ENCODE measurements at places on chromosomes 2 and 18.

- no peak for DNase-seq
Observed at GRCh38 chr2:63843791-63844190, 2.1 kb downstream of the UGP2 start.

DNA sequence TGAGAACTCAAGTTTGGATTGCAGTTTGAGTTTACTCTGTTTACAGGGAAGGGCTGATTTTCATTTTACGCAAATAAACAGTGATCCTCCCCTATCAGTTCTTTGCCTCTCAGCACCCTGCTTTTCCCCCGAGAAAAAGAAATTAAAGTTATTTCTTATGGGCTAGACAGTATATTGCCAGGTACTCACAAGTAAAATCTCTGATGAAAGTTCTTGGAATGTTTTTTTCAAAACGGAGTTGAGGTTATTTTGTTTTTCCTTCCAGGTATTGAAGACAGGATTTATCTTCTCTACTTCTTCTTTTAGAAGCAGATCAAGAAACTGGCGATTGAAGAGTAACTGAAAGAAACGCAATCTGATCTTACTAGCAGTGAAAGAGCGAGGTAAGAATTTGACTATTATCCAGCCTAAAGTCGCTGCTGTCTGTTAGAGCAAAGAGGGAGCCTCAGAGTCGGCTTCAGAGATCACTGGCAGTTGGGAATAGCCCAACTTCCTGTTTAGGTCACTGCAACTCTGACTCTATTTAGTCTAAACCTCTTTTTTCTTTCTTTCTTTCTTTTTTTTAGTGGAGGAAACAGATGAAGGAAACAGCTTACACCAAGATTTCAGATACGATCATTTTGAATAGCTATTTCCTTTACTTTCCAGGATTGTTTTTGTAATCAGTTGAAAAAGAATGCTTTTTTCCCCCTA is at the start of gene TFPI:
TFPI (minus strand) TSS at position 425 of the 693 bp plus-strand sequence. CDS start 50,667 bp downstream, outside the sequence.
- no peak for DNase-seq

DNA sequence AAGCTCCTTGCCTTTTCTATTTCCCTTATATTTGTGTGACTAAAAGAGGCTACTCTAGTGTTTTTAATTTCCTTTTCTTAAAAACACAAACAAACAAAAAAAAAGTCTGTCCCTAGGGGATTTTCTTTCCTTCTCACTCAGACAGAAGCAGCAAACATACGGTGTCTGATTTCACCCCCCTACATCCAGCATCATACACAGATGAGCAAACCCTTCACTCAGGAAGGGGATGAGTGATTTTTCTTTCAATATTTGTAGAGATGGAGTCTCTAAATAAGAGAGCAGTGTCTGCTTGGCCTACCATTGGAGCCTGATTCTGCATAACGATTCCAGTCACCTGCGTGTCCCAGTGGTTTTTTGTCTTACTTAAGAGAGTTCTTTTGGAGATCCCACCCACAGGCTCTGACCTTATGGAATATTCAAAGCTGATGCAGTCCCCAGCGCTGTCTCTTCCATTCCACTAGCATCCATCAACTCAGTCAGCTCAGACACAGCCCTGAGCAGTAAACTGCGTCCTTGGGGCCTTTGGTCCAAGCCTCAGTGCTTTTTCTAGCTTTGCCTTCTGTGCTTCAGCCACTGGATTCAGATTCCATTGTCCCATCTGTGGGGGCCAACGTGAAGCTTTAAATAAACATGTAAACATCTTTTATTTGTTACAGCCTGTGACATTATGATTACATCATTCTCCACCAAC is 52.6 kb upstream of the TPO start:
- no peak for DNase-seq

DNA sequence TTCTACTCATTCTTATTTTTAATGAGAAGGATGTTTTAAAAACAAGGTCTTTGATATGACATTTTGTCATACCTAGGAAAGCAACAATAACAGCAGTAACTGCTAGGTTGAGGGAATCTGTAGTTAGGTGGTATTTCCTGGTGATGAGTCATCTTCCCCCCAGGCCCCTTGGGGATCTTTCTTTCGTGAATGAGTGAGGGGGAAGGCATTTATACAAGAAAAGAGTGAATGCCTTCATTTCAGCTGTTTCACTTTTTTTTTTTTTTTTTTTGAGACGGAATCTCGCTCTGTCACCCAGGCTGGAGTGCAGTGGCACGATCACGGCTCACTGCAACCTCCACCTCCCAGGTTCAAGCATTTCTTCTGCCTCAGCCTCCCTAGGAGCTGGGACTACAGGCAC is 108.6 kb downstream of the MAP4K4 start:
- DNase-seq: no peak

GRCh38 chr2:100588071-100588786 is 25.4 kb downstream of the PDCL3 start:
- no peak for DNase-seq

- no peak for DNase-seq
Observed at GRCh38 chr18:55918444-55918843, 330.5 kb upstream of the TCF4 start.

- DNase-seq: no peak
Observed at GRCh38 chr2:151981886-151982285, 117.0 kb downstream of the CACNB4 start.

- no peak for DNase-seq
Observed at GRCh38 chr2:10864251-10864650, 47.5 kb upstream of the KCNF1 start.

DNA sequence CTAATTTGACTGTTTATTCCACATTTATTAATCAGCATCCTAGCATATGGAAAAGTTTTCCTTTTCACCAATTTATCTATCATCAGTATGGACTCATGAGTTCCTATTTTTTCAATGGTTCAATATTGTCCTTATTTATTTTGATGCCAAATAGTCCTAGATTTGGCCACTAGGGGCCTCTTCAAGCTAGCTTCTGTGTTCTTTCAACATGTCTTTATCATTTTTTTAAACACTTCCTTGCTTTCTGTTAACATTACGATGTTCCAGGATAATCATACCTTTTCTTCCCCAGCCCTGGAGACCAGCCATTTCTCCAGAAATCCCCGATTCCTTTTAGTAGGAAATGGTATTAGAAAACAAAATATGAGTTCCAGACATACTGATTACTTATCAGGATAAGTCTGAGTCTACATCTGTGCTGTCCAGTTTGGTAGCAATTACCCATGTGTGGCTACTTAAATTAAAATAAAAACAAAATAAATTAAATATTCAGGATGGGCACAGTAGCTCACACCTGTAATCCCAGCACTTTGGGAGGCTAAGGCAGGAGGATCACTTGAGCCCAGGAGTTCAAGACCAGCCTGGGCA is 70.6 kb downstream of the RPE start:
- no peak for DNase-seq

GRCh38 chr2:188610827-188611226 is 319.2 kb downstream of the GULP1 start:
- no peak for DNase-seq

- no peak for DNase-seq
Observed at GRCh38 chr2:241223211-241224017, 34.9 kb downstream of the ANO7 start.

- DNase-seq: no peak
Observed at GRCh38 chr2:188196343-188197008, 95.2 kb upstream of the GULP1 start.

DNA sequence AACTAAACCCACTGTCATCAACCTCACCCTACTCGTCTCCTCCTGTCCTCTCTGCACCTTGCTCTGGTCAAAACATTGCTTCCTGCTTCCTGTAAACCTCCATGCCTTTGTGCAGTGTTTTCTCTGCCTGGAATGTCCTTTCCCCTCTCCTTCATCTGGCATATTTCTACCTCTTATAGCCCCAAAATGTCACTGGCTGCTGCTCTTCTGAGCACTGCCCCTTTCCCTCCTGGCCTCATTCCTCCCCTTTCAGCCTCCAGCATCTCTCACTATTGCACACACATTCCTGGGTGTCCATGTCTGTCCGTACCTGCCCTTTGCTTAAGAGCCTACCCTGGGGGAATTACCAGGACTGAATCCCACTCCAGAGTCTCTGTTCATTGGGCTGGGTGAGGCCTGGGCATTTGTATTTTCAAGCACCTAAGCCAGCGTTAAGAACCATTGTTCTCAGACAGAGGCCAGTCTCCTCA is 84.9 kb downstream of the MOGAT1 start:
- no peak for DNase-seq

DNA sequence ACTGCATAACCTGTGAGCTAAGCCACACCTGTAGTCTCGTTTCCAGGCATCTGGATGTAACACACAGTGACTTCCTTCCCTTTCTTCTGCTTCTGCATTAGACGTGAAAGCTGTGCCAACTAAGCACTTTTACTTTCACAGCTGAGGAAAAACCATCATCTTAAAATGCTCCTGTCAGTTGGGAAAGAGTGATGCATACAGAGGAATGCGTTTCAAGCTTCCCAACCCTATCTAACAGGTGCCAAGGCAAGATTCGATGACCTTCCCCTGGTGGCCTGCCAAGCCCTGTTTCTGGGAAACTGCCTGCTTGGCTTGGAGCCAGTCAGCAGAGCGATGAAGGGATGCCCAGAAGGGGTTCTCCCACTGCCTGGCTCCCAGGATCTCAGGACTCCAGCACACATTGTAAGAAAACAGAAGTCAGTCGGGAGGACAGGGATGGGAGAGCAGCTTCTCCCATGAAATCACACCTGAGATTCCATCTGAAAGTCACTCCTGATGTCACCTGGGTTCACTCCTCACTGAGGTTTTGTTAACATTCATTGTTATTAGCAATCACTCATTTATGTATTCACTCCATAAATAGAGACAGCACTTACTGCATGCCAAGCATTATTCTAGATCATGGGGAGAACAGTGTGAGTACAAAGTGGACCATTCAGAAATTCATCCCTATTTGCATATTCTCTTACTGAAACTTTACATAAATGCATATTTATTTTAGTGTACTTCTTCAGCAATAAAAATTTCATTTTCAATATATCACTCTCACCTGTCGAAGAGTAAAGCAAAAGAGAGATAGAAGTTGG is 64.1 kb downstream of the DTNA start:
- no peak for DNase-seq

DNA sequence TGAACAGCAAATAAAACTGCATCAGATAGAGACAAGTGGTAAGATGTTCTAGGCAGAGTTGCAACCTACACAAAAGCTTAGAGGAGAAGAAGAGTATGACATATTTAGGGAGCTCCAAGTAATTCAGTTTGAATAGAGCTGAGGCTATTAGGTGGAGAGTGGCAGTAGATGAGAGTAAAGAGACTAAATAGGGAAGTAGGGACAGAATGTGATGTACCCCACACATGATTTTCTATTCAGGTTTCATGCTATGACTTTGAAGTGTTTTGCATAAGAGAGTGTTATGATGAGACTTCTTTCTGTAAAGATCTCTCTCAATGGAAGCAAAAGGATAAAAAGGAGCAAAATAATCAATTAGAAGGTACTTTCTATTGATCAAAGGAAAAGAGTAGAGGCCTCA is 206.8 kb upstream of the ERBB4 start:
- DNase-seq: no peak

- no peak for DNase-seq
Observed at GRCh38 chr2:203759690-203760365, 53.4 kb downstream of the CD28 start.

GRCh38 chr18:63319383-63320122 is at the start of gene BCL2:
Gene BCL2, minus strand, starts transcription at chr18:63319769.
- no peak for DNase-seq

DNA sequence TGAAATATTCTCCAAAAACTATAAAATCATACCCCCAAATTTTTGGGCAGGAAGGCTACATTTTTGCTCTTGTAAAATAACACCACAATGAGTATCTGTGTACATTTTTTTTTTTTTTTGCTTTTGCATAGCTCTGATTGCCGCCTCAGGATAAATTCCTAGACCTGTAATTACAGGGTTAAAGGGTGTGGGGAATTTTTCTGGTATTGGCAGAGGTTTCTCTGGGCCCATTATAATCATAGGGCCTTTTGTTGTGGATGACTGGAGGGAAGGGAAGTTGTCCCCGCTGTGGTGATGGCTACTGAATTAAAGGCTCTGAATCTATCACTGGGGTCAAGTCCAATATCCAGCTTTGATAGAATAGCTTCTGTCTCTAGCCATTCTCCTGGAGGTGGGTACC is 26.6 kb downstream of the CCDC195 start:
- DNase-seq: no peak

DNA sequence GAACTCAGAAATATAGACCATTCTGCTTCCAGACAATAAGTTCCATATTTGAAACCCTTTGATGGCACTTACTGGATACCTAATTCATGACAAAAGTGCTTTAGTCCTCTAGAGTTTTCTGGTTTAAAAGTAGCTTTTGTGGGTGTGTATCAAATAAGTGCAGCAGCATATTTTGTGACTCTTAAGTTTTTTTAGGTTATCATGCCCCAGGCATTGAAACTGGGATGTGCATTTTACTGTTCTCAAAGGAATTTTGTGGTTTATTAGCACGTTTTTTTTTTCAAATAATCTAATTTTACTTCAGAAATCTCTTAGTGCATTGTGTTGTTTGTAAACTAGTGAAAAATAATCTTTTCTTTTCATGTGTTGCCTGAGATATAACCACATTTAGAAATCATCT is 1.5 kb downstream of the XRCC5 start:
- no peak for DNase-seq

- no peak for DNase-seq
Observed at GRCh38 chr2:10659898-10660568, 29.7 kb downstream of the NOL10 start.

- no peak for DNase-seq
Observed at GRCh38 chr18:43650426-43650825, 373.1 kb upstream of the SYT4 start.

- no peak for DNase-seq
Observed at GRCh38 chr18:34821669-34822210, 111.6 kb downstream of the DTNA start.

DNA sequence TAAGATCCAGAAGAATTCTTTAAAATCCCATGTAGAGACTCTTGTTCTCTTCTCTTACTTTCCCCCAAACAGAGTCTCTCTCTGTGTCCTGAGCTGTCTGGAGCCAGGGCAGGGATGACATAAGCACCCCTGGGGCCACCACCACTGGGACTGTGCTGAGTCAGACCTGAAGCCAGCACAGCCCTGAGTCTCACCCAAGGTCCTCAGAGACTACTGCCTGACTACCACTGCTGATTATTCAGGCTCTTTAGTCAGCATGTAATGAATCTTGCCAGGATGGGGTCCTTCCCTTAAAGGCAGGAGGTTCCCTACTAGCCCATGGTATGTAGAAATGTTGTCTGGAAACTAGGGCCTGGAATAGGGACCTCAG is 34.9 kb upstream of the DYNC1I2 start:
- DNase-seq: no peak

- no peak for DNase-seq
Observed at GRCh38 chr2:60520917-60521539, 32.4 kb downstream of the BCL11A start.

GRCh38 chr2:173831312-173832229 is 133.6 kb downstream of the SP3 start:
- DNase-seq: no peak

DNA sequence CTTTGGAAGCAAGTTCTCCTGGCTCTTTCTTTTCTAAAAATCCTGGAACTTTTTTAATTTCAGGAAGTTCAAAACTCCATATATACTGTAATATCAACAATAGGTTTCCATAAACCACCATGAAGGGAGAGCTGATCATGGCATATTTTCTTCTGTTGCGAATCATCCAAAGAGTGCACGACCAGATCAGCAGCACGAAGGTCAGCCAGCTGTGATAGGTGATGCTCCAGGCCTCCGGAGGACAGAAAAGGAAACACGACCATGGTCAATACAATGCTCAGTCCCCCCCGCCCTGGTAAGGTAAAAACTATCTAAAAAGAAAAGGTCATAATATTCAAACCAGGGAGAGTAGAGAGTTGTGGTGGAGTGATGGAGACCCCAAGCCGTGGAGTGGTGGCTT is 268.9 kb downstream of the NAPG start:
- no peak for DNase-seq

- no peak for DNase-seq
Observed at GRCh38 chr2:26648516-26648915, 7.3 kb upstream of the CIB4 start.

- DNase-seq: no peak
Observed at GRCh38 chr2:178806543-178806942, 680 bp downstream of the TTN start.

Measured in stimulated activated CD8-positive, alpha-beta memory T cell treated with anti-CD3 and anti-CD28 coated beads, Interleukin-4, amount 100 ng/mL, for 1 hour (primary cell).